ENCODE measurements at places on chromosomes 4 and X.
A peak's percentile ranks its signal among the peaks of the same experiment; 100 is the strongest.

GRCh38 chr4:76028350-76028765 is 5.1 kb upstream of the CXCL10 start:
- no peak for DNase-seq

- no peak for DNase-seq
Observed at GRCh38 chrX:41148553-41148952, 63.3 kb downstream of the USP9X start.

GRCh38 chr4:8688041-8688907 is 95.7 kb downstream of the CPZ start:
- peak; percentile 5 for DNase-seq

DNA sequence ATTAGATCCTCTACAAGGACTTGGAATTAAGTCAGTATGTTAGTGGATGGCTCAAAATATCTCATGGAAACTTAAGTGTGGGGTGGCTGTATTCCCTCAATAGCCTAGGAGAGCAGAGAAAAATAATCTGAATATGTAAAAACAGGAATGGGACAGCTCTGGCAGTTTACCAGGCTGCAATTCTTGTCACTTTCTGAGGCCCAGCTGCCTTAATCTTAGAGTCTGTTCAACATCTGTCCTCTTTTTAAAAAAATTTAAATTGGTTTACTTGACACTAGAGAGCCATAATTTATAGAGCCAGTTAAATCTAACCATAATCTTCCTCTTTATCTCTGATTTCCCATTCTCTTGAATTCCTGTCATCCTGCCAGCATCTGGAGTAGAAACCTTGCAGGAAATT is 109.2 kb upstream of the CXCL13 start:
- no peak for DNase-seq

- DNase-seq: no peak
Observed at GRCh38 chr4:48081196-48081595, 52.9 kb downstream of the TXK start.

- DNase-seq: no peak
Observed at GRCh38 chr4:61545902-61546480, 345.9 kb downstream of the ADGRL3 start.

DNA sequence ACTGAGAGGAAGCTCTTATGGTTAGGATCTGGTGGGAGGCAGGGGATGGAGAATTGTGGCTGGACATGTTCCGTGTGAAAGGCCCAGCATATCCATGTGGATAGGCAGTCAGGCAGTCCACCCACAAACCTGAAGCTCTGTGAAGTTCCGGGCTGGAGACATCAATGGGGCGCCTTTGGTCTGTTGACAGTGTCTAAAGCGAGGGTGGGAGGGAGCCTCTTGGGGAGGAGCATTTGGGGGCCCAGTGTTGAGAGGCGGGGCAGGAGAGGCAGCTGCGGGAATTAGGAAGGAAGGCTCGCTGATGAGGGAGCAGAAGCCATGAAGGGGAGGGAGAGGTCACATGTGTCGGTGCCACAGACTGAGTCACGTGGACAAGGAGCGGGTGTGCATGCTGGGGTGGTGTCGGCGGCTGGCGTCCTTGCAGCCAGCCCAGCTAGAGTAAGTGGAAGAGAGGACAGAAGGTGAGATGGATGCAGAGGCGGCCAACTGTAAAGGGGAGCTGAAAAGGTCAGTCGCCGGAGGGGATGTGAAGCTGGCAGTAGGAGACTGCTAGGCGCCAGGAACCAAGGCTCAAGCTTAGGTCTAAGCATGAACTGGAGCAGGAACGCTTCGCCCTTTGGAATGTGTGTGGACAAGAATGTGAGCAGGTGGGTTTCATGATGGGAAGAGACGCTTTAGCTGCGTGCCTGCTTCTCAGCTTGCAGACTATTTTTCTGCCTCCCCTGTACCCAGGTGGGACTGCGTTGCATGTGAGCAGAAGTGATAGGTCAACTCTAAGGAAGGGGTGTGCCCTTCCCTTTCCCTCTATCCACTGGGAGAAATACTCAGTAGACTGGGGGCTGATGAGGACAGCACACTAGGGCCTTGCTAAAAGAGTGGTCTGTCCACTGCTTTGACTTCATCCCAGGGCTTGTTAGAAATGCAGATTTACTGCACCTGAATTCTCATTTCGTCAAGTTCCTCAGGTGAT is 44.0 kb upstream of the TLR2 start:
- no peak for DNase-seq

DNA sequence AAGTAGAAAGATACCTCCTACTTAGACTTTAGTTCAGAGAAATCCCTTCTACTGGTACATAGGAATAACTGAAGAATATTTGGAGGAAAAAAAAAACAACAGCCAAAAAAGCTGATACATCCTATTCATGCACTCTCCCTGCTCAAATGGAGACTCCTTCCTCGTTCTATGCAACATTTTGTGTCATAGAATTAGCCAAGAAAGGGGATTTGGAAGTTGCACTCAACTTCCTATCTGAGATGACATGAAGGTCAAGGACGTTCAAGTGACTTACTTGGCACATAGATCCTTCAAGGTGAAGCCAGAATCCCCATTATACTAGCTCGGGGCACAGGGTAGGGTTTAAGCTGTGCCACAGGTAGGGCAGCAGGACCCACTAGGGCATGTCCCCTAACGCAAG is 56.2 kb upstream of the S100G start:
- DNase-seq: no peak

GRCh38 chrX:68919707-68920106 is 90.9 kb downstream of the EFNB1 start:
- no peak for DNase-seq

GRCh38 chrX:136170139-136170800 is 22.9 kb downstream of the FHL1 start:
- DNase-seq: no peak

- DNase-seq: peak; percentile 43
Observed at GRCh38 chr4:152679414-152680281, at the start of gene TMEM154. Gene TMEM154, minus strand, starts transcription at chr4:152679997. Its CDS starts 64 bp downstream, at chr4:152679933.

GRCh38 chr4:153448003-153448731 is 18.0 kb upstream of the TMEM131L start:
- no peak for DNase-seq

- no peak for DNase-seq
Observed at GRCh38 chr4:145819101-145819852, 119.3 kb downstream of the ZNF827 start.

GRCh38 chrX:139554376-139554775 is 23.8 kb downstream of the F9 start:
- no peak for DNase-seq

DNA sequence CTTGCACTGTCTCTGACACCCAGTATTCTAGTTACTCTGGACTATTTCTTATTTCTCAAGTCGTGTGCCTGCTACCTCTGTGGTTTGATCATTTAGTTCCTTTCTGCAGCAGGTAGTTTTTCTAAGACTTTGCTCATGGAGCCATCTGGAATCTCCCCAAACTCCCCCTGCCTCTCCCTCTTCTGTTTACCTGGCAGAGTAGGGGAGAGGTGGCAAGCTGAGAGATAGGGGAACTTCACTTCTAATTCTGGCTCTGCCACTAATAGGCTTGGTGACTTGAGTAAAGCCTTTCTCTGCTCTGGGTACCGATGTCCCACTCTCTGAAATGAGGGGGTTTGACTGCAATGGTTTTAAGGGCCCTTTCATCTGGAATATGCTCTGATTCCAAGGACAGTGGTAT is 141.3 kb downstream of the CPEB2 start:
- no peak for DNase-seq

DNA sequence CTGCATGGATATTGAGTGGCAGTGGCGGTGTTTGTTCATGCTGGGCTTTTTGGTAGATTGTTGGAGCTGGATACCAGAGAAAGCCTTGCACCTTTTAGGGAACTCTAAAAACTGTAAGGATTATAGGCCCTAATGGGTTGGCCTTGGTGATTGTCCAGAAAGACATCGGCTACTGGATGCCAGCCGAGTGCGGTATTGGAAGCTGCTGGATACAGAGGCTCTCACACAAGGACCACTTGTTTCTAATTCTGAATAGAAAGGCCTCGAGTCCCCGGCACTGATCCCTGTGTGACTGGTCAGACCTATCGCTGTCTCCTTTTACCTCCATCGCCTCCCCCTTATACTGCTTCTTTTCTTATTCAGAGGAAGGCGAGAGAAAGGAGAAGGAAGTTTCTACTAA is 27.3 kb upstream of the SCOC start:
- DNase-seq: no peak

GRCh38 chr4:54001668-54002365 is 62.6 kb downstream of the CHIC2 start:
- no peak for DNase-seq

DNA sequence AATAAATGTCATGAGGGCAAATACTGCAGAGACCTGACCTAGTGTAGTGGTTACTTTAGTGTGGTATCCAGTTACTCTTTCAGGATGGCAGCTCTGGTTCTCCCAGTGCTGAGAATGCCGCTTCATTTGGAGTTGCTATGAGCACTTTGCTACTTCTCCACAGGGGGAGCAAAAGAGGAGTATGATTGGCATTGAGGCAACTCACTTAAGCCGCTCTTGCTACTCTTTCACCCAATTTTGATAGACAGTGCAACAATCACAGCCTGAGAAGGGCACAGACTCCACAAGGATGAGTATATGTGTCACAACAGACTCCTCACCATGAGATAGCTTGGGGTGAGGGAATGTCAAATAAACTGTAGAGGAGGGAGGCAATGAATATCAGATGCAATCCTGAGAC is 81.2 kb downstream of the NPY1R start:
- DNase-seq: no peak

- DNase-seq: no peak
Observed at GRCh38 chr4:176313596-176314336, 6.0 kb upstream of the SPCS3 start.

GRCh38 chr4:107148904-107149303 is 112.8 kb upstream of the DKK2 start:
- no peak for DNase-seq

DNA sequence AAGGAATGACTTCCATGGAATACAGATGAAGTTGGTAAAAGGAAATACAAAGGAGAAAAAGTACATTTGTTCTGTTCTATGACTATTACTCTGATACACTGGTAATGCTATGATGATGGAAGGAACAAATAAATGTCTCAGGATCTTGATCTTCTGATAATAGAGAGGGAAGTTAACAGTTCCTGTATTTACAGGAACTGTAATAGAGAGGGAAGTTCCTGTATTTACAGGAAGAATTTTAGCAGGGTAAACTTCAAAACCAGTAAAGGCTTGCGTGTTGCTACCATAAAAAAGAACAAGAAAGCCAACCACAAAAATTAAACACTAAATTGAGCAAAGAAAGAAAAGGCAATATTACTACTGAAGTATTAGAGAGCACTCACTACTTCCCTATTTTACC is 91.7 kb upstream of the HPGD start:
- no peak for DNase-seq

- DNase-seq: no peak
Observed at GRCh38 chrX:110026099-110026844, 23.4 kb downstream of the TMEM164 start.

- DNase-seq: no peak
Observed at GRCh38 chrX:23511793-23512192, 155.5 kb upstream of the PRDX4 start.

- no peak for DNase-seq
Observed at GRCh38 chr4:6942238-6942800, 32.7 kb downstream of the TBC1D14 start.

DNA sequence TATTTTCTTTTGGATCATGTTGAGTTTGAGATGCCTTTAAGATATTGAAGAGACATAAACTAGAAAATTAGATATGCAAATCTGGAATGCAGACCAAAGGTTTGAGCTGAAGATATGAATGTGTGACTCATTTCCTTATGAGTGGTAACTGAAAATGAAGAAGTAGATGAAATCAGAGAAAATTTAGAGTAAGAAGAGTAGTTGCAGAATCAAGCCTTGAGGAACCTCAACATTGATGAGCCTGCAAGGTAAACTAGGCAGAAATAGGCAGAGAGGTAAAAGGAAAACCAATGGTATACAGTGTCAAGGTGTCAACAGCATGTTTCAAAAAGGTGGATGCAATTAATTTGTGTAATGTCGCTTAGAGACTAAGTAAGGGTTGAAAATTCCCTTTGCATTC is 142.8 kb downstream of the MOSPD2 start:
- no peak for DNase-seq

DNA sequence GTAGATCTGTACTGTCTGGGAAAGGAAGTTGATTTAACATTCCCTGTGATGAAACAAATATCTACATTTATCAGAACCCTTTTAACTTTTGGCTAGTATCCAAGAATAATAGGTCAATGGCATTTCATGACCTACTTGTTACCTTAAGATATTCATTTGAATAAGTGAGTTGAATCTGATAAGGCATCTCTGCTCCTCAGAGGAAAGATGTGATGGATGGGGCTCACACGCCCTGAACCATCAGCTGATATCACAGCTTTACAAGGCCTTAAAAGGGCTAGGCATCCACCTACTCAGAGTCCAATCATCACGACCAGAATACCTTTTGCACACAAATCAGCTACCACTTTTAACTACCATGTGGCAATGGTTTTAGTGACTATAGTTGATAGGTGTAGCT is 90.2 kb upstream of the PDLIM3 start:
- DNase-seq: no peak

DNA sequence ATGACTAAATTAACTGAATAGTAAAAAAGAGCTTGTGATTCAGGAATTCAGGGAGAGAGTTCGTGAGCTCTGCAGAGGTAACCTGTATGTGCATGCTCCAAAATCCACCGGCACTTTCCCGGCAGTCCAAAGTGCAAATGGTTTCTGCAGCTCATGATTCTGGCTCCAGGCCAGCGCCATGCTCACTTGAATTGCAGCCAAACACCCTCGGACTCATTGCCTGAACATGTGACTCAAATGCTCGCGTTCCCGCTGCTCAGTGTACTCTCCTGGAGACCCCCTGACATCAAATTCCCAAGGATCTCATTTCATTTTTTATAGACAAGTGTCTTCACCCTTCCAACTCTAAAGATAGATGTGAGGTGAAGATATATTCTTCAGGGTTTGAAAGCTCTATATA is 44.1 kb upstream of the SH3RF1 start:
- no peak for DNase-seq

GRCh38 chr4:83065266-83065665 is 30.3 kb downstream of the COPS4 start:
- DNase-seq: no peak

GRCh38 chrX:77433001-77433400 is 14.2 kb upstream of the FGF16 start:
- DNase-seq: no peak

GRCh38 chr4:110614976-110615352 is 7.9 kb downstream of the PITX2 start:
- DNase-seq: no peak

GRCh38 chr4:123380728-123381716 is 15.6 kb upstream of the SPRY1 start:
- DNase-seq: no peak

DNA sequence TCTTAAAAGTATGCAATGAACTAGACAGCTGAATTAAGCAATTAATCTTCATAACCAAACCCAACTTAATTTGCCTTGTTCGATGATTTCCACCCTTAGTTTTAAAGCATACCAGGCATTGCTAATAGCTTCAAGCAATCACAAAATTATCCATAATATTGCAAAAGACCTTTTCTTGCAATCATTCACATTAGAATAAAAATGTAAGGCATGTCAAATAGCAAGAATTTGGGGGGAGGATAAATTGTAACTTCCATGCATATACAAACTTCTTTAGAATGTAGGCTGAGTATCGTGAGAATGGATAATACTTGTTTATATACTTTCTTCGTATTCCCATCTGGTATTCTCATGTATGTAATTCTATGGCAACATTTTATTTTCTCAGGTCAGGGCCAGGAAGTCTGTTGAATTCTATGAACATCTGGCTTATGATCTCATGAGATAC is 28.7 kb upstream of the BMP2K start:
- no peak for DNase-seq

- DNase-seq: no peak
Observed at GRCh38 chrX:127112726-127113125, 293.2 kb downstream of the PRR32 start.
